Large intestine (tissue), 12 donors: ENCODE measurements at places on chromosomes 3 and 15. TPM values are rescaled to one million over a fixed set of nuclear protein-coding genes. Genes with fewer than 3 reads are reported as not detected.

- H3K36me3 ChIP-seq = no peaks in the 10 kb centered on the region
- peak overlapping the region; percentile 16 for H3K27ac ChIP-seq
- no peak overlapping the region for H3K4me3 ChIP-seq
Observed at GRCh38 chr3:169298247-169298992, 365.1 kb downstream of the MECOM start.

DNA sequence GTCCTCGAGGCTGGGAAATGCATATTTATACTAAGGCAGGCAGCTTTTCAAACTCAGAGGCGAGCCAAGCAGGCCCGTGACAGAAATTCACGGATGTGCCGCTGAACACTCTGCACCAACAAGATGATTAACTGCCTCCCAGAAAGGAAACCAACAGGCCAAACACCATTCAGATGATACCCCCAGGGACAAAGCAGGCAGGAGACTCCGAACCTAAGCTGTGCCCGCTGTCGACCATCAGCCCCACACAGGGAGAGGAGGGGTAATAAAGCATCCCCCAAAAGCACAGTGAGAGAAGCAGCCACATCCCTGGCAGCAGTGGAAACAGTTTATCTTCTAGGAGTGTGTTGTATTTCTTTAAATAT is 31.8 kb downstream of the ADAMTS17 start:
- no peak overlapping the region for H3K4me3 ChIP-seq
- DNase-seq = no peak
- no peak overlapping the region for H3K27ac ChIP-seq

- no peaks in the 10 kb centered on the region for H3K27me3 ChIP-seq
- no peak overlapping the region for H3K27ac ChIP-seq
- peaks cover 9% of the 10 kb centered on the region for H3K36me3 ChIP-seq
- no peaks in the 10 kb centered on the region for H3K4me1 ChIP-seq
Observed at GRCh38 chr3:125103406-125103805, 47.6 kb upstream of the HEG1 start.

- no peak overlapping the region for H3K27ac ChIP-seq
- H3K36me3 ChIP-seq = no peaks in the 10 kb centered on the region
- DNase-seq = no peak
Observed at GRCh38 chr3:133958071-133958805, 62.6 kb upstream of the RAB6B start.

GRCh38 chr15:93286446-93286845 is 197.4 kb upstream of the RGMA start:
- H3K36me3 ChIP-seq = no peaks in the 10 kb centered on the region
- no peak overlapping the region for H3K4me3 ChIP-seq
- no peaks in the 10 kb centered on the region for H3K4me1 ChIP-seq

- no peak for DNase-seq
- H3K27ac ChIP-seq = no peak overlapping the region
- no peaks in the 10 kb centered on the region for H3K4me1 ChIP-seq
- H3K4me3 ChIP-seq = no peak overlapping the region
- peaks cover 54% of the 10 kb centered on the region for H3K36me3 ChIP-seq
- no peaks in the 10 kb centered on the region for H3K27me3 ChIP-seq
Observed at GRCh38 chr3:52925405-52926313, 28.3 kb upstream of the STIMATE start.

GRCh38 chr3:96236522-96236921 is 577.9 kb upstream of the EPHA6 start:
- no peaks in the 10 kb centered on the region for H3K4me1 ChIP-seq
- H3K27ac ChIP-seq = no peak overlapping the region
- H3K4me3 ChIP-seq = no peak overlapping the region
- no peaks in the 10 kb centered on the region for H3K36me3 ChIP-seq
- DNase-seq = no peak

GRCh38 chr3:138213398-138214085 is 26.4 kb downstream of the ARMC8 start:
- peaks cover 8% of the 10 kb centered on the region for H3K36me3 ChIP-seq
- no peak overlapping the region for H3K4me3 ChIP-seq
- no peak for DNase-seq
- H3K4me1 ChIP-seq = no peaks in the 10 kb centered on the region
- H3K27me3 ChIP-seq = no peaks in the 10 kb centered on the region

DNA sequence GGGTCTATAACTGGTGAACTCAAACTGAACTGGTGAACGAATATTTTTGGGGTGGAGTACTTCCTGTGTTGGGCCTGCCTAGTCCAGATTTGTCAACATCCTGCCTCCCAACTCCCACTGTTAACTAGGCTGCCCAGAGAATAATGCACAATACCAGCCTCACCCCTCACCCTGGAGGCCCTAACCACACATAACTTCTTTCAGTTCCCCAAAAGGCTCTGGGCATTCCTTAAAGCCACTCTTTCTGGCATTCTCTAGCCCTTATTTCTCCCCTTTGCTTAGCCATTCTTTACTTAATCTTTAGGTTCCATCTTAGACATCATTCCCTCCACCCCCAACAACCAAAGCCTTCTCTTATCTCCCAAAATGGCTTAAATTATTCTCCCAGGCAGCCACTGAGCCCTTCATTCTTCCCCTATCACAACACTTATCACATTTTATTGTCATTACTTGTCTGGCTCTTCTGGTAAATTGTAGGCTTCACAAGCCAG is 9.1 kb upstream of the SEC11A start:
- no peaks in the 10 kb centered on the region for H3K4me1 ChIP-seq
- H3K27me3 ChIP-seq = no peaks in the 10 kb centered on the region
- H3K27ac ChIP-seq = no peak overlapping the region
- no peak for DNase-seq
- H3K36me3 ChIP-seq = no peaks in the 10 kb centered on the region
- H3K4me3 ChIP-seq = no peak overlapping the region

DNA sequence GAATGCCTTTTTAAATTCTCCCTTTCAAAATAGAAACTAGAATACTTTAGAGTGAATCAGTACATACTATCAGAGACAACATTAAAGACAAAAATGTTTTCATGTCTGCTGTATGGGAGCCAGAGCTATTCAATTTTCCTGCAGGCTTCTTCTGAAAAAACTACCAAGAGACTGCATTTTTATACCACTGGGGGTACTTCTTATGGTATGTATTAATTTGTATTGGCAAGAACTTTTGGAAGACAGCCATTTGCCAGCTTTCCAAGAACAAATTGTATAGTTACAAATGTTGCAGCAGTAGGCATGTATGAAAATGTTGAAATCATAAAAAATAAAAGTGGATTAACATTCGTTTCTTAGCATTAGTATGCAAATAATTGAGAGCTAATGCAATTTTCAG is 1010.0 kb upstream of the CADM2 start:
- no peaks in the 10 kb centered on the region for H3K27me3 ChIP-seq
- no peak for DNase-seq
- no peaks in the 10 kb centered on the region for H3K4me1 ChIP-seq
- H3K36me3 ChIP-seq = no peaks in the 10 kb centered on the region
- H3K4me3 ChIP-seq = no peak overlapping the region
- no peak overlapping the region for H3K27ac ChIP-seq

GRCh38 chr3:181722156-181722555 is 10.4 kb downstream of the SOX2 start:
- H3K4me3 ChIP-seq = no peak overlapping the region
- peaks cover 3% of the 10 kb centered on the region for H3K4me1 ChIP-seq
- no peak overlapping the region for H3K27ac ChIP-seq
- H3K27me3 ChIP-seq = peaks cover 100% of the 10 kb centered on the region

DNA sequence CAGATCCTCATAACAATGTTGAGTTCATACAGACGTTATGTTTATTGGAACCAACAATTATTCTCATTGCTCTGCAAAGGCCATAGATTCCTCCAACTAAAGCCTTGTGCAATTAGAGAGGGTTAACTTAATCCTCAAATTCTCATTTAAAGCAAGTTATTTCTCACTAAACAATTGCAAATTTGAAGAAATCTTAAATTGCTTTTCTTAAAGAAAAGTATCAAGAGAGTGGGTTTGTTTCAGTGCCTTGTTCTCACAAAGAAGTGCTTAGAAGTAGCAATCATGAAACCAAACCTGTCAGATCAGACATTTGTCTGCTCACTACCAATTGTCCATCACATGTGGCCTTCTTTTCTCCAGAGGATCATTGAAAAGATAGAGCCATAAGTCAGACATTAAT is 124.8 kb downstream of the KCNH8 start:
- H3K4me1 ChIP-seq = no peaks in the 10 kb centered on the region
- no peak for DNase-seq
- H3K27me3 ChIP-seq = no peaks in the 10 kb centered on the region
- no peak overlapping the region for H3K4me3 ChIP-seq

GRCh38 chr15:52805351-52806283 is 15.5 kb upstream of the ONECUT1 start:
- H3K36me3 ChIP-seq = no peaks in the 10 kb centered on the region
- H3K4me1 ChIP-seq = peaks cover 6% of the 10 kb centered on the region
- peaks cover 96% of the 10 kb centered on the region for H3K27me3 ChIP-seq
- H3K4me3 ChIP-seq = no peak overlapping the region
- no peak overlapping the region for H3K27ac ChIP-seq

DNA sequence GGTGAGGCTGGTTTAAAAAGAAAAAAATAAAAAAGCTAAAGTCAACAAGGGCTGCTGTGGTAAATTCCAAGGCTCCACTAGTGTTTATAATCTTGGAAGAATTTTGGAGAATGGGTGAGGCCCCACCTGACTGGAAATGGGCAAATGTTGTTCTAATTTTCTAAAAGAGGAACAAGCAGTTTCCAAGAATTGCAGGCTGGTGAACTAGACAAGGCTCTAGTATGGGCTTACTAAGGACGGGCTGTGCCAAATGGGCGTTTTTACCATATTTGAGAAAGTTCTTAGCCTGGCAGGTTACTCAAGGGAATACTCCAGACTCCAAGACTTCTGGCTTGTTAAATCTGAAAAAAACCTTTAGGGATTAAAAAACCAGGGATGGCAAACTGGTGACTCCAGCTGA is 67.0 kb upstream of the ABHD2 start:
- H3K4me1 ChIP-seq = no peaks in the 10 kb centered on the region
- H3K36me3 ChIP-seq = no peaks in the 10 kb centered on the region
- H3K27ac ChIP-seq = no peak overlapping the region
- H3K4me3 ChIP-seq = no peak overlapping the region

DNA sequence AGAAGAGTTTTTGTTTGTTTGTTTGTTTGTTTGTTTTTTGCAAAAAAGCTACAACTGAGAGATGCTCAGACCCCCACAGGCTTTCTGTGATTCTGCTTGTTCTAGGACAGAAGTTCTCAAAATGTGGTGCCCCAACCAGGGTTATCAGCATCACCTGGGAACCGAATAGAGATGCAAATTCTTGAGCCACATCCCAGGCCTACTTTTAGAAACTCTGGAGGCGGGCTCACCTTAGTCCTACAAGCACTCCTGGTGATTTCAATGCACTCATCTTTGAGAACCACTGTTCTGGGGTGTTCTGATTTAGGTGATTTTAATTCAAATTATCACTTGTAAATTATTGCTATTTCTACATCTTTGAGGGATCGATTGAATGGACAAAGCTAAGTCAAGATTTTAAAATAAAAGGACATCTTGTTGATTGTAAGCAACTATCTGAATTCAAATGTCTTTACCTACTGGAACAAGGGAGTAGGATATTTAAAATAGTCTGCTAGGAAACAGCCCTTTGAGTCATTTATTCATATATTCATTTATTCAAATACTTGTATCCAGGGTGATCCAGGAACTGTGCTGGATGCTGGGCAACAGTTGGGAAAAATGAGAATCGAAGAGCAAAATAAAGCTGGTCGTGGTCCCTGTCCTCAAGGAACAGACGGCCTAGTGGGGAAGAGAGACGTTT is 44.7 kb upstream of the CADPS start:
- no peak overlapping the region for H3K4me3 ChIP-seq
- no peak overlapping the region for H3K27ac ChIP-seq
- H3K4me1 ChIP-seq = peaks cover 8% of the 10 kb centered on the region

GRCh38 chr3:13544951-13545651 is 3.8 kb upstream of the FBLN2 start:
- DNase-seq = no peak
- H3K36me3 ChIP-seq = no peaks in the 10 kb centered on the region
- H3K4me1 ChIP-seq = no peaks in the 10 kb centered on the region
- peaks cover 38% of the 10 kb centered on the region for H3K27me3 ChIP-seq

GRCh38 chr3:11845651-11846050 is 1.0 kb downstream of the TAMM41 start:
- H3K36me3 ChIP-seq = peaks cover 28% of the 10 kb centered on the region
- no peaks in the 10 kb centered on the region for H3K27me3 ChIP-seq
- H3K4me1 ChIP-seq = peaks cover 8% of the 10 kb centered on the region
- H3K4me3 ChIP-seq = peak overlapping the region; percentile 90

- no peak overlapping the region for H3K4me3 ChIP-seq
- H3K36me3 ChIP-seq = peaks cover 3% of the 10 kb centered on the region
- no peaks in the 10 kb centered on the region for H3K27me3 ChIP-seq
- H3K27ac ChIP-seq = peak overlapping the region; percentile 87
- DNase-seq = peak; percentile 46
- peaks cover 44% of the 10 kb centered on the region for H3K4me1 ChIP-seq
Observed at GRCh38 chr15:56929933-56930332, 11.5 kb downstream of the TCF12 start.

- H3K4me3 ChIP-seq = no peak overlapping the region
- H3K27me3 ChIP-seq = no peaks in the 10 kb centered on the region
- DNase-seq = no peak
- H3K27ac ChIP-seq = no peak overlapping the region
Observed at GRCh38 chr3:156300929-156301840, 180.8 kb downstream of the KCNAB1 start.

DNA sequence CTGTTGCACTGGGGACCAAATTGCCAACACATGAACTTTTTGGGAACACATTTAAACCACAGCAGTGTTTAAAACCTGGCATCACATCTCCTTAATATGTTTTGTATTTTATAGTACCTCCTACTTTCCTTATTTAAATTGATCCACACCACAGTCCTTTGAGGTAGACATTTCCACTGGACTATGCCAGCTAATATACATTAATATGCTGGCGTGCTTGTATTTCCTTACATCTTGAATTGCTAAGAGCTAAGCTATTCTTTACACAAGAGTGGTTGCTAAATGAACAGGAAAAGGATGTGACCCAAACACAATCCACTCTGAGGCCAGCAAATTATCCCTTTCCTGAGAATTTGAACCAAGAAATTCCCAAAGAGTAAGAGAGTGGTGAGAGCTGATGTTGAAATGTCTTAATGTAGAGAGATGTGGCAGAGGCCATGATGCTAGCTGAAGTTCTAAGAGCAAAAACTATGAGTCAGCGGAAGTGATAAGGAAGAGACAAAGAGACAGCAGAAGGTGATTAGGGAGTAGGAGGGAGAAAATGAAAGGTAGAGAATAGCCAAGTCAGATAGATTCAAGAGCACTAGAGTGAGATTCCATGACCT is 131.2 kb downstream of the CD47 start:
- no peak for DNase-seq
- H3K27ac ChIP-seq = no peak overlapping the region
- no peaks in the 10 kb centered on the region for H3K27me3 ChIP-seq

- H3K36me3 ChIP-seq = no peaks in the 10 kb centered on the region
- H3K27ac ChIP-seq = no peak overlapping the region
- H3K27me3 ChIP-seq = peaks cover 3% of the 10 kb centered on the region
- no peaks in the 10 kb centered on the region for H3K4me1 ChIP-seq
- DNase-seq = no peak
- H3K4me3 ChIP-seq = no peak overlapping the region
Observed at GRCh38 chr3:39641274-39641673, 168.1 kb upstream of the MYRIP start.

The MTMR10 gene
- 26.8 TPM for polyA plus RNA-seq

The MDFIC2 gene
- polyA plus RNA-seq = not detected

The ROPN1 gene
- polyA plus RNA-seq = 0.16 TPM

The SLC12A1 gene
- polyA plus RNA-seq = 0.10 TPM

The NXPE3 gene
- polyA plus RNA-seq = 4.3 TPM

The PLA2G4F gene
- 3.6 TPM for polyA plus RNA-seq
